Upper lobe of right lung (tissue), 1 donor: ENCODE measurements at places on chromosomes 3 and 15. TPM values are rescaled to one million over a fixed set of nuclear protein-coding genes. Genes with fewer than 3 reads are reported as not detected.

Gene IMPG2
- 0.29 TPM for total RNA-seq

Gene POLG
- 56.6 TPM for total RNA-seq

Gene DAZL
- total RNA-seq: not detected

Gene ZPLD1
- total RNA-seq: not detected

Gene AHSG
- not detected for total RNA-seq

Gene CACNA2D3
- 7.3 TPM for total RNA-seq

Gene IL12A
- total RNA-seq: 0.96 TPM

Gene ECE2
- not detected for total RNA-seq

GRCh38 chr15:58854593-58854992 is 78.9 kb downstream of the SLTM start:
- no peak for DNase-seq

DNA sequence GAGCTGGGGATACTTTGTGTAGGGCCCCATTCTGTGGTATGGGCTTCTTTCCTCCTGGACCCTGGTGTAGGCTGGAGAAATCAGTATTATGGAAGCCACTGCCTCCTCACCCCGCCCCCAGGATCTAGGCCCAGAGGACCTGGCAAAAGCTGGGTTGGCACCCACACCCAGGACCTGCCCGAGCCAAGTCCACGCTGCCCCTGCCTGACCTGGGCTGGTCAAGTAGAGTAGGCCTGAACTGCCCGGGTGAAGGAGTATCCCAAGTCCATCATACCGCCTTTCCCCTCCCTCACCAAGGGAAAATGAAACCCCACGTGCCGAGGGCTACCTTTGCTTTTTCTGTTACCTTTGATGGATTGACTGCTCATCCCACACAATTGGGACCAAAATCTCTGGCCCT is 37.7 kb upstream of the TRAK1 start:
- no peak for DNase-seq

- no peak for DNase-seq
These were observed 14.8 kb downstream of the ZIC1 start for GRCh38 chr3:147423798-147424580.

GRCh38 chr15:70503073-70503745 is 260.1 kb downstream of the UACA start:
- peak; percentile 44 for DNase-seq

DNA sequence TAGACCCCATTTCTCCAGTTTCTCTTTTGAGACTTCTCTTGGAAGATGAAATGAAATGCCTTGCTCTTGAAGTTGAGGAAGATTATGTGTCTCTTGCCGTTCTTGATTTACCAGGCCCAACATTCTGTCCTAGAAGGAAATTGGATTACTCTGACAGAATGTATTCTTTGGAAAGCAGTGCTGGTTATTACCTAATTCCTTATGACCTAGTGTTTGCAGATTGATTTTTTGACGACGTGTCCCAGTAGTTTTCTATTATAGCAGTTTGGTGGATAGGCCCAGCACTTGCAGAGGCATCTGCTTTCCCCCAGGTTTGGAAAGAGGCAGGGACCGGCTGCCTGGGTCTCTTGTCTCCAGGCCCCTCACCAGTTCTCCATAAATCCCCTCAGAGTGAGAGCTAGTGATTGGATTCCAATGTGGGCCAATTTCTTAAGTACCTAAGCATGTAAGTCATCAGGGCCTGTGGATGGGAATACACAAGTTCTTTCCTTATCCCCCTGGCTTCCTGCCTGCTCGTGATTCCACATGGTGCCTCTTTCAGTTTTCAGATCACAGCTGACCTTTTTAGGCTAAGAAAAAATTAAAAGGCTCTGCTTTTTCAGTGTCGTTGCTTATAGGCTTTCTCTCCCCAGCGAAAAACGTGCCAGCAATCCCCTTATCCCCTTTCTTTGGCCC is 50.2 kb downstream of the EPHB3 start:
- DNase-seq: no peak

GRCh38 chr15:81117136-81117535 is 16.9 kb upstream of the CFAP161 start:
- no peak for DNase-seq

GRCh38 chr15:73165844-73166243 is 113.6 kb downstream of the NEO1 start:
- no peak for DNase-seq
